Activated CD4-positive, alpha-beta memory T cell treated with anti-CD3 and anti-CD28 coated beads for 36 hours (primary cell): ENCODE measurements at places on chromosomes 6 and 20.

DNA sequence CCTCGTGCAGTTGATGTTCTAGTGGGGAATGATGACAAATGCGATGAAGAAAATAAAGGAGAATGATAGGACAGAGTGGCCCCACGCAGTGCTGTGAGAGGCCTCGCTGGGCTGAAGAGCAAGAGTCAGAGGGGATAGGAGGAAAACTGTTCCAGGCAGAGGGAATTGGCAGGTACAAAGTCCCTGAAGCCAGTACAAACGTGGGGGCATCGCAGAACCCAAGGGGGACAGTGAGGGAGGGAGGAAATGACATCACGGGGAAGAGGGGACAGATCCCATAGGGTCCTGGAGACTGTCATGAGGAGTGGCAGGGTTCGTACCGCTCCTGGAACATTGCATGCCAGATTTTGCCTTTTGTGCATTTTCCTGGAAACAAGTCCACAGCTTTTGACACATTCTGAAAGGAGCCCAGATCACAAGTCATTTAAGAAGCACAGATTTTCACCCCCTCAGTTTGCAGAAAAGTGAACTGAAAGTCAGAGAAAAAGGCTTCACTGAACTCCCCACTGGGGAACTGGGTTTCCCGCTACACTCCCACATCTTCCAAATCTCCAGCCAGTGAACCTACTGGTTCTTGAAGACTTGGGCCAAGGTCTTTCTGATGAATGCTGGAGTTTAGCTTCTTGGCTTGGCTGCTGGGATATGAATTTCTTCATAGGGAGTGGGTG is 77.0 kb downstream of the SULF2 start:
- DNase-seq, result no peak

GRCh38 chr20:49796600-49797343 is 15.9 kb upstream of the SLC9A8 start:
- no peak for DNase-seq

DNA sequence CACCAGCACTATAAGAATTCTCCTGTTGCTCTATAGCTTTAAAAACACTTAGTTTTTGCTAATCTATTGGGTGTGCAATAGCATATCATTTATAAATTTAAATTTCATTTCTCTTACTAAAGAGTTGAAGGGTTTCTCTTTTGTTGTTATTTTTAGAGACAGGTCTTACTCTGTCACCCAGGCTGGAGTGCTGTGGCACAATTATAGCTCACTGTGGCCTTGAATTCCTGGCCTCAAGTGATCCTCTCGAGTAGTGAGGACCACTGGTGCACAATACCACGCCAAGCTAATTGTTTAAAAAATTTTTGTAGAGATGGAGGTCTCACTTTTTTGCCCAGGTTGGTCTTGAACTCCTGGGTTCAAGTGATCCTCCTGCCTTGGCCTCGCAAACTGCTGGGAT is 6.2 kb upstream of the WRNIP1 start:
- no peak for DNase-seq

DNA sequence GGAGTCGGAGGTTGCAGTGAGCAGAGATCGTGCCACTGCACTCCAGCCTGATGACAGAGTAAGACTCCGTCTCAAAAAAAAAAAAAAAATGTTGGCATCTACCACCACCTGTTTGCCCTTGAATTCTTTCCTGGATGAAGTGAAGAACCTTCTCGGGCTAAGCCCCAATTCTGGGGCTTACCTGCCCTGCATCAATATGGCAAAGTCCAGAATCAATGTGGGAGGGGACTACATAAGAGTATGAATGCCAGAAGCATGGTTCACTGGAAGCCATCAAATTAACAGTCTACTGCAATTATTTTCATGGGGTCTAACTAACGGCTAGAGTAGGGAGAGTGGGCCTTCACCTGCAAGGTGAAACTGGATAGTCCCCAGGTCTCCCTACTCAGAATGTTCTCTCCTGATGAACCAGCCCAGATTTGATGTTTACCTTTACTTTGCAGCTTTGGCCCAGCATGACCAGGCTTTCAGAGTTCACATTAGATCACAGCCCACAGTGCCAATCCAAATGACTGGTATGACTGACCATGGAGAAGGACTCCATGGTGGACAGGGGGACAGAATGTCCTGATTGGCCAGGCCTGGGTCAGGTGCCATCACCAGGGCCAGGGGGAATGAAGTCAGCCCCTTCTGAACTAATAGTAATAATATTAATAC is 7.0 kb upstream of the RALY start:
- no peak for DNase-seq

- DNase-seq, result no peak
These were observed 292.1 kb downstream of the CDC5L start for GRCh38 chr6:44679438-44680201.

DNA sequence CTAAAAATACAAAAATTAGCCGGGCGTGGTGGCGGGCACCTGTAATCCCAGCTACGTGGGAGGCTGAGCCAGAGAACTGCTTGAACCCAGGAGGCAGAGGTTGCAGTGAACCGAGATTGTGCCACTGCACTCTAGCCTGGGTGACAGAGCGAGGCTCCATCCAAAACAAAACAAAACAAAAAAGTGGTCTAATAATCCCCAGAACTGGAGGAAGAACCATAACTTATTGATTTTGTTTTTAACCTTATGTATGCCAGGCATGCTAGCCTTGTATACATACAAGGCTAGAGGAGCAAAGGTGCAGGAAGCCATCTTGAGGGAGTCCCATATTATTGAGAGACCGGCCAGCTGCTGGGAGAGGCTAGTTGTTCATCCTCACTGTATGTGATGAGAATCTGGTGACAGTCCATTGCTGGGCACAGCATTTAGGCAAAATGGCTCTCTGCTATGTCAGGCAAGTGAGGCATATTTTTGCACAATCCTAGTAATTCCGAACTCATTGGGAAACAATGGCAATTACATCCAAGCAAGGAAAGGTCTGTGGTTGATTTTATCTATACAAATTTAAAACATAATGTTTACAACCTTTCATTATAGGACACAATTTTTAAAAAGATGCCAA is 18.0 kb downstream of the HFE start:
- no peak for DNase-seq

- DNase-seq, result no peak
These were observed 74.6 kb downstream of the ATRN start for GRCh38 chr20:3545401-3545925.

DNA sequence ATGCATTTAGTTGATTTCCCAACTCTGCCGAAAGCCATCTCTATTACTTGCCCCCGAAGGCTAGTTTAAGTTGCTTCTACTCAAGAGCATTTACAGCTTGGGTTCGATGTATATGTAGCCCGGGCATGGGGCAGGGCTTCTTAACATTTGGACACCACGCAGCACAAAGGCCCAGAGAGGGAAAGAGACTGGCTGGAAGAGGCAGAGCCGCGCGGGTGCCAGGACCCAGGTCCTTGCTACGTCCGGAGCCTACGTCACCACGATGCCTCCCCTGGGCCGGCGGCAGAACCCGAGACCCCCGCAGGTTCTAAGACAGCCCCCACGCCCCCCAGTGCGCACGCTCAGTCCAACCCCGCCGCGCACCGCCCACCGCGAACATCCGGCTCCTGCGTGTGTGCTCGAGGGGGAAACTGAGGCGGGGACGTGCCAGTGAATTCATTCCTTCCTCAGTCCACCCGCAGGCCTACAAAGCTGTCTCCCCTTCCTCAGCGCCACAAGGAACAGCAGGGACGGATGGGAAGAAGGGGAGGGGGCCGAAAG is 367 bp upstream of the PCIF1 start:
- no peak for DNase-seq

GRCh38 chr6:169646906-169647567 is 54.8 kb downstream of the WDR27 start:
- DNase-seq, result no peak

DNA sequence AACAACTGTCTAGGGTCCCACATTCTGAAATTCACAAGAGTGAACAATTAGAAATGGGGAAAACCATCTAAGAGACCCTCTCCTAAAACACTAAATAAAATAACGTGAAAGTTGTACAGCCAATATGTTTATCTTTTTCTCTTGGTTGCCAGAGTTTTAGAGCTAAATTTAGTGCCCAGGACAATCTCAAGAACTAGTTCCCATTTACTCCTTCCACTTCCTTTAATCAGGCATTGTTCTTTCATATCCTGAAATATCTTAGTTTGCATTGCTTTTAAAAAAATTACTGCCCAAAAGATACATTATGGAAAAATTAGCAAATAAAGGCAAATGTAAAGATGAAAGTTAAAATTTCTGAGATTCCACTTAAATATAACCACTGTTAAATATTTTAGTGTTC is 33.1 kb upstream of the UBR2 start:
- DNase-seq, result no peak

DNA sequence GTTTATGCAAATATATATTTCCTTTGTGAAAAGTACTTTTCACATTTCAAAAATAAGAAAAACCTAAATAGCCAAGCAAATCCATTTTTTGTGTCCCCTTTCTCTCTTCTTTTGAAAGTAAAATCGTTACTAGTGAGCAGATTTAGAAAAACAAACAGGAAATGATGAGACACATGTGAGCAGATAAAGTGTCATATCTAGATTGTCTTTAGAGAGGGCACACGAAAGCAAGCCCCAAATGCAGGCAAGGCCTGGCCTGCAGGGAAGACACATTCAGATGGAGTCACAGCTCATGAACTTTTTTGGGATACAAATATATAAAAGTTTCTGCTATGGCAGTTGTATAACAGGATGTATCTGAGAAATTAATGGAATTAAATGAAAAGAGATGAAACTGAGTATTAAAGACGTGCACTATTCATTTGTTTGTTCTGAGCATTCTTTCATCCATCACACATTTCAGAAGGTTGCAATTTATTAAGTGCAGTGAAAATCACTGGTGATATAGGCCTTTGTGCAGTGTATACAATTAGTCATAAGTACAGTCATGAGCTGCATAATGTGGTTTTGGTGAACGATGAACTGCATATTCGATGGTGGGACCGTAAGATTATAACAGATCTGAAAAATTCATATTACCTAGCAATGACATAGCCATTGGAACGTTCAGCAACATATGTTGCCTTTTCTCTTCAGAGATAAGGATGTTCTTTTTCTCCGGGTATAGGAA is 101.4 kb downstream of the PACRG start:
- DNase-seq, result no peak

GRCh38 chr20:55586610-55587009 is 418.7 kb downstream of the CBLN4 start:
- DNase-seq, result no peak

DNA sequence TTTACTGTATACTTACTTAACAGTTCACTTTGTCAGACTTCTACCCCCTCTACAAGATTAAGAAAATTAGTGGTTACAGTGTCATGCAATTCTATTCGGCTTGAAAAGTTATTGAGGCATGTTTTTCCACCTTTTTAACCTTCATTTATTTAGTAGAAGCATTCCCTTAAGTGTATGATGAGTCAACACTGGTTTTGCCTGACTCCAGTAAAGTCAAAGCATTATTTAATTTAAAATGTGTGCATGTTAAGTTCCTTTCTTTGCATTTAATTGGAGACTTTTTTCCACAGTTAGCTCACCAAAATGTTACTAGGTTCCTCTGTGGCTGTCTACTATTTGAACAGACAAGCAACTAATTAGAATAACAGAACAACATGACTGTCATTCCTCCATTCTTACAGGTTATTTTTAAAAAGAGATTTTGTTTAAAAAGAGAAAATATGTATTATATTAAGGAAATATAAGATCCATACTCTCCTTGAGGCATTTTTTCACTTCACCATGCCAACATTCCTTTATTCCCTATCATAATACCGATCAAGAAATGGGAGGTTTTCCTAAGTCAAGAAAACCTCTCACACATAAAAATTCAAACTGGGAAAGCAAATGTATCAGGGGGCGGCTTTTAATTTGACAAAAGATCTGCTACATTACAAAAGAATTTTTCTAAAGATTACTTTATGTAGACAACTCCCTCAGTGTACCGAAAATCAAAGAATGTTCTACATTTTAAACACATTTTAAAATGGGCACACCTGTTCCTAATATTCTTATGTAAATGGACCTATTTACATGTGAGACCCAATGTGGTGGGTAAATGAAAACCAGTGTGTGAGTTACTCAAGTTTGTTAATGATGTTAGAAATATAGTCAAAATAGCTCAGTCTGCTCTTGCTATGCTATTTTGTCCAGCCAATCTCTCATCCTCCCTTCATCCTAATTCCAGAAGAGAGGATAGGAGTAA is 361.2 kb downstream of the UTRN start:
- DNase-seq, result no peak

DNA sequence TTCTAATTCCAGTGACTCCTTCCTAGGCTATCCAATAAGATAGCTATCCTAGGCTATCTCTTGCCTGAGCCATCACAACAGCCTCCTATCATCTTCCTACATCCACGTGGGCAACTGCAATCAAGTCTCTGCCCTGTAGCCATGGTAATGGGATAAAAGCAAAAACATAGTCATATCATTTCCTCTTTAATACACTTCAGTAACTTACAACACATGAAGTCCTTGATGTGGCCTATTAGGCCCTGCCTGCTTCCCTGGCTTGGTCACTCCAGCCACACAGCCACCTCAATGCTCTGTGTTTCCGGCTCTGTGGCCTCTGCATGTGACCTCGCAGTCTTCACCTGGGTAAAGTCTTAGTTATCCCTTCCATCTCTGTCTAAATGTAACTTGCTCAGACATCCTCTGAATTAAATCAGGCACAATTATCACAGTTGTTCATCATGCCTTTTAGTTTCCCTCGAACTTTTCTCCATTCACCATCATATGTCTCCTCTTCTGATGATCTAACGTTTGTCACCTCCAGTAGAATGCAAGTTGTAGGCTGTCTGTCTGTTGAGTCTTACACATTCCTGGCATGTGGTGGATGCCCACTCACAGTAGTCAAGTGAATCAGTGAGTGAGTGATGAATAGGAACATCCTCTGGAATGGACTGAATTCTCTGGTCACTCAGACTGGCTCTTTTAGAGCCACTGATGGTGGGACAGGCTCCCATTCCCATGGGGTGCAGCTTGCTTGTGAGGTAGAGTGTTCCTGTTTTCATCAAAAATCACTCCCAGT is 229.4 kb downstream of the TBC1D7 start:
- no peak for DNase-seq

- no peak for DNase-seq
These were observed 96.7 kb downstream of the LRFN2 start for GRCh38 chr6:40490508-40490907.

GRCh38 chr6:95654176-95654575 is 76.8 kb downstream of the MANEA start:
- DNase-seq, result no peak

- peak; percentile 36 for DNase-seq
These were observed 54.3 kb upstream of the GPR31 start for GRCh38 chr6:167211881-167212712.

DNA sequence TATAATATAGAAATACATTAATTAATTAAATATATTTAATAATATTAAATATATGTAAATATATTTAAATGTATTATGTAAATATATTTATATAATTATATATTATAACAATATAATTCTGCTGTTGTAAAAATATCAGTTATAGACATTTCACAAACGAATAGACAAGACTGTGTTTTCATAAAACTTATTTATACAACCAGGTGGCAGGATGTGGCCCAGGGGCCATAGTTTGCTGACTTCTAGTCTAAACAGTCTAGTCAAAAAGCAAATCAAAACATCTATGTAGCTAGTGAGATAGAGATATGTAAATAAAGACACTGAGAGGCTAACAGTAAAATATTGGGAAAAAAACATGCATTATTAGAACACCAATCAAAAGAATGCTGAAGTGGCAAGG is 136.4 kb downstream of the TBXT start:
- DNase-seq, result no peak
